ENCODE measurements at places on chromosomes 2 and 18.

DNA sequence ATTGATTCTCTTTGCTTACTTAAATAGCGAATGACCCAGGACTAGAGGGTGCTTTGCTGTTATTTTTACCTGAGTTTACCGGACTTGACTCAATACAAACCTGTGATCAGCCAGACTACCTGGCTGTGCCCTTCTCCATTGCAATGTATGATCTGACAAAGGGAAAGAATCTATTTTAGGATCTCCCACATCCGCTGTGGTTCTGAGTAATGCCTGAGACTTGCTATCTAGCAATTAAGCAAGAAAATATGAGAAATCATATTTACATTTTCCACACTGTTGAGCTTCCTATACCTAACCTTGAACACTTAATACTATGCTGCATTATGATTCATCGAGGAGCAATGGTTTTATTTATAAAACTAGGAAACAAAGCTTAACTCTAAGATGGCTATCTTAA is 215.2 kb downstream of the RAD51AP2 start:
- DNase-seq = no peak

GRCh38 chr2:192162392-192163042 is 32.2 kb downstream of the TMEFF2 start:
- peak; percentile 41 for DNase-seq

GRCh38 chr2:189297446-189297845 is 117.9 kb upstream of the COL5A2 start:
- DNase-seq = peak; percentile 62

DNA sequence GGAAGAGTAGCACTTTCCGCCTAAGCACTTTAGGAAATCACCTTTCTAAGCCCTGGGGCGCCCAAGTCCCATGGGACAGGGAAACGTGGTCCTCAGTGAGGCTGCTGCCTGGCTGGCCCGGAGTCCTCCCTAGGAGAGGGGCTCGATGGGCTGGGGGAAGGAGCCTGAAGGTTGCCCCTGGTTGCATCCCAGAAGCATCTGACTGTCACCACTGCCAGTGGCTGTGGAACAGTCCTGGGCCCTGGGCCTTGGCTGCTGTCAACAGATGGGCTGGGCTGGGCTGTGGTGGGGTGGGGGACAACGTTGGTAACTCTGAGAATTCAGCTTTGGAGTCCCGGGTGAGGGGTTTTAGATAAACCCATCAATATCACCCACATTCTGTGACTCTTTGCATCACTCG is 22.5 kb downstream of the ASB1 start:
- no peak for DNase-seq

DNA sequence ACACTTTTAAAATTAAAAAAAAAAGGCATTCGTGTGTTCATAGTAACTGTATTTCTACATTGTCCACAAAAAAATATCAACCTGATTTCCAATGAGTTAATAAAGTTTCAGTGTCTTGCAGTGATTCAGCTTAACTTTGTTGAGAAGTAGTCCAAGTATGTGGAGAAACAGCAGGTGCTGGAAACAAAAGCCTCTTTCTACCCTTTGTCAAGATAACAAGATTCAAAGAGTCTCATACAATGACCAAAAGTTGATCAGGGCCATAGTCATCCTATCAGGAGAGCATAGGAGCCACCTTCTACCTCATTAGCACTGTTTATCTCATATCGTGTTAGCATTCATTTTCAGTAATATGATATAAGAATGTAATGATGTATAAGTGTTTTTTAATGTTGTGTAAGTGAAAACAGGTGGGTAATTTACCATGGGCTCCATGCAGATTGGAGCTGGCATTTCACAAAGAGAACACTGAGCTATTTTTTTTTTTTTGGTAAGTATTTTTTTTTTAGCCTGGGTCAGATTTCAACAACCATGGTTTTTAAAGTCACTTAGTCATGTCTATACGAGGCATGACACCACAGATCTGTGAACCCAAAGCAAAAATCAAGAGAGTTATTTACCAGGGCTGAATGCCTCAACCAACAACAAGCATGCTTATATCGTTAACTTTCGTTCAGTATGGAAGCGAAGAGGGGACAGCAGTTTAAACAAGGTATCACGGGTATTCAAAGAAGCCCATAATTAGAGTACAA is 165.0 kb upstream of the ZNF521 start:
- no peak for DNase-seq

DNA sequence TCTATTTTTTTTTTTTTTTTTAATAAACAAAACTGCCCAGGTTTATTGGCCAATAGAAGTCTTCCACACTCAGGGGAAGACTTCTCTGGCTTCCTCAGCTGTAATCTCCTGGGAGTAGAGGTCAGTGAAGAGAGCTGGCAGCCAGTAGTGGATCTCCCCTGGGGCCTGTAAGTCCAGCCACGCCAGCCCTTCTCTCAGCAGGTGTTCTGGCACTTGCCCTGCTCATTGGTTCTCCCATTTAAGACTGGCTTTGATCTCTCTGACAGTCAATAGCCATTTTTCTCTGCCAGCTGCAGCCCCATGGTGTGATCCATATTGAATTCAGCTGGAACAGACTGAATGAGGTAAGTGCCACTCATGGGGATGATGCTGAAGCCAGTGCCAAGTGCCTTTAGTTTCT is 170.6 kb upstream of the SPHKAP start:
- DNase-seq = no peak

GRCh38 chr2:233513953-233514655 is 52.5 kb downstream of the USP40 start:
- no peak for DNase-seq

- DNase-seq = no peak
Observed at GRCh38 chr2:103959174-103960128, 894.5 kb upstream of the POU3F3 start.

GRCh38 chr2:238700117-238700457 is 147.8 kb upstream of the TWIST2 start:
- DNase-seq = no peak

GRCh38 chr18:42891705-42892104 is 223.8 kb downstream of the RIT2 start:
- no peak for DNase-seq

GRCh38 chr2:200172944-200173581 is 133.4 kb upstream of the SPATS2L start:
- DNase-seq = peak; percentile 77

- DNase-seq = no peak
Observed at GRCh38 chr2:70471129-70471528, 82.5 kb downstream of the TGFA start.

- no peak for DNase-seq
Observed at GRCh38 chr2:240990726-240991377, 7.6 kb upstream of the SNED1 start.

DNA sequence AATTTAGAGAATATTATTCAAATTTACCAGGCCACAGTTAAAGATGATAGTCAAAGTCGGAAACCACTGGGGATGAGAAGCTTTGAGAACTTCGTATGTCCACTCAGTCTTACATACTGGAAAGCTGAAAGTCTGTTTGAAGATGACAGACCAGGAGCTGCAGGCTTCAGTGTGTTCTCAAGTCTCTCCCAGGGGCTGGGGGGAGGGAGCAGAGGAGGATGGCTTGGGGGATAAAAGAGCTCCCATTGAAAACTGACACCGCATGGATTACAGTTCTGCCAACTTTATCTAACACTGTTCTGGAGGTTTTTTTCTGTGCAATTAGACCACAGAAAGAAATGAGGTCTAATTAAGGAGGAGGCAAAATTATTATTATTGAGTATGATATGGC is 170.5 kb upstream of the ALKAL2 start:
- no peak for DNase-seq

DNA sequence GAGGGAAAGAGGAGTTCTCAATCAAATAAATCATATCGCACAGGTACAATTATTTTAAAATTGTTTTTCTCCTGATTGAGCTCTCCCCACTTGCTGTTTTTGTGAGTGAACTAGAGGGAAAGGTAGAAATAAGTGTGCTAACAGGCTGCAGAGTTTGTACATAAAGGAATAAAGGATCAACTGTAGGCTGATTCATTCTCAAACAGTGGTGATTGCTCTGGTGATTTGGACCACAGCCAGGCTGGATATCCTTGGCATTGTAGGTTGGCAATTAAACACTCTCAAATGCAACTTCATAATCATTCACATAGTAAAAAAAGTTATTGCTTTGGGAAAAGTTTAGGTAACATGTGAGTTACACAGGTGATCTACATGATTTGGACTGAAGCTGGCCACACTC is 29.8 kb downstream of the LRP1B start:
- DNase-seq = no peak

DNA sequence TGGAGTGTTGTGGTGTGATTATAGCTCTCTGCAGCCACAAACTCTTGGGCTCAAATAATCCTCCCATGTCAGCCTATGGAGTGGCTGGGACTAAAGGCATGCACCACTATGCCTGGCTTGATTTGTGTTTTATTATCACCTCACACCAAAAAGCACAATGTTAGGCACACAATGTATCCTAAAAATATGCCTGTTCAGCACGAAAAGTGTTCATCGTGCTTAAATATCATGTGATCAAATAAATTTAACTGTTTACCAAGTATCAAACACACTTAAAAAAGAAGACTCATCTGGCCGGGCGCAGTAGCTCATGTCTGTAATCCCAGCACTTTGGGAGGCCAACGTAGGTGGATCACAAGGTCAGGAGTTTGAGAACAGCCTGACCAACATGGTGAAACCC is 5.6 kb downstream of the CCT4 start:
- no peak for DNase-seq

GRCh38 chr18:63603355-63603754 is 16.2 kb downstream of the SERPINB13 start:
- no peak for DNase-seq

DNA sequence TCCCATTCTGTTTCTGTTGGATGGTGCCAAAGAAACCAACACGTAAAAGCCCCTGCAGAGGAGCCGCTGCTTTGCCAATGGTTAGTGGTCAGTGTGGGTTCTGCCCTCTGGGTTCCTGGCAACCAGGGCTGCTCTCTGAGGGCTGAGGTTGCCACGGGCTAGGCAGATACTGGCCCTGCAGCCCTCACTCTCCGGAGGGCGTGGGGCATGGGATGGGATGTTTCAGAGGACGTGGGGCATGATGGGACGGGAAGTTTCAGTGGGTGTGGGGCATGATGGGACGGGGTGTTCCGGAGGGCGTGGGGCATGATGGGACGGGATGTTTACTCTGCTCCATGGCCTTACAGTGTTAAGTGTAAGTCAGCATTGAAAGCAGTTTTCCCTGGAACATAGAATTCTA is 34.2 kb downstream of the ADI1 start:
- no peak for DNase-seq

GRCh38 chr2:156704617-156705016 is 268.4 kb downstream of the GPD2 start:
- DNase-seq = no peak

GRCh38 chr2:12402440-12403139 is 314.1 kb upstream of the TRIB2 start:
- no peak for DNase-seq

DNA sequence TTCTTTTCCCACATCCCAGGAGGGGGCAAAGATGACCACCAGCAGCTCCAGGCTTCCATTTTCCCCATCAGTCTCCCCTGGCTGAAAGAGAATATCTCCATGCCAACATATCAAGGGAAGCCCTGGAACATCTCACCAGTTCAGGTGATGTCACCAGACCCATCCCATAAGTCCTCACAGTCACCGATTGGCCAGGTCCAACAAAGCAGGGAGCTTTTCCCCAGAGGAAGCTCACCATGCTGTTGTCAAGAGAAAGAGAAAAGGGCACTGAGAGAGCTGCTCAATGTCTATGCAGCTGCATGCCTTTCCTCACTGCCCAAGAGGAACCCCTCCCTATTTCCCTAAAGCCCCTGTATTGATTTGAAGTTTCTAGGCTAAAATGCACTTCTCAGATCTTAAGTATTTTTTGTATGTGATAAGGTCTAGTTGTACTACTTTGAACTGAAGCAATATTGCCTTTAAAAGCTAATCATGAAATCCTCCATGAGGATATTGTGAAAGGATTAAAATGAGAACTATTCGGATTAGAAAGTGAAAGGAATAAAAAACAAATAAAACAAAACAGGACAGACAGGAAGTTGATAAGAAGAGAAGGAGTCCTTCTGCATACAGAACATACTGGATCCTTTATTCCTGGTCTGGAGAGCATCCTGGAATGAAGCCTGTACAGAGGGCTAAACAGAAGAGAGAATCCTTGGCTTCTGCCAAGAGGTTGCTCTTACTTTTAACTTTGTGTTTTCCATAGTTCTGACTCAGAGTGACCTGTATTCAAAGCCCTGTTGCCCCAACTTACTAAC is 45.2 kb upstream of the CTIF start:
- no peak for DNase-seq

DNA sequence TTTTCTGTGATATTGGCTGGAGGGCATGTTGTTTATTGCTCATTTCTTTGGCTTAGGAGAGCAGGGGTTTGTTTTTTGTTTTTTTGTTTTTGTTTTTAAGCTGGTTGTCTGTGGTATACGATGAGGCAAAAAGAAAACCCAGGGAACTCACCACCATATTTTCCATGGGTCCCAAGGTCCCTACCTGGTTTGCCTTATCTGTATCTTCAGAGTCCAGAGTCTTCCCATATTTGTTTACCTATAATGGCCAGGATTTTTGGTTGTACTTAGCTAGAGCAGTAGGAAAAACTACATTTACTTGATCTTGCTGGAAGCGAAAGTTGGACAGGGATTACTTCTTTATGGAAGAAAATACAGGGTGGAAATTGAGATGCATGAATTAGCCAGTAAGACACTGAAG is 9.5 kb downstream of the LCLAT1 start:
- DNase-seq = no peak

DNA sequence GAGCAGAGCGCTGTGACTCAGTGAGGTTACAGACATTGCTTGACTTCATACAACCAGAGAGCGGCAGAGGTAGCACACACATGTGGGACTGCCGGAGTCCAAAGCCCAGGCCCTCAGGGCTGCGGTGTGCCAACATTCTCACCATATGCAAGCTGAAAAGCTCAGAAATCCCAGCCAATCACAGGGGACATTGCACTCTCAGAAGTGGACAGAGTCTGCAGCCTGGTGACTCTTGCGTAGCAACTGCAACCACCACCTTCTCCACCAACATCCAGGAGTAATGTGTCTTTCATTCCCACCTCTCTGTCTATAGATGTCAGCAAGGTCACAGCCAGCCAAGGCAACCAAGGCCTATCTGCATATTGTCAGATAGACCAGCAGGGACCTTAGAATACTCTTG is 158.1 kb downstream of the TTC32 start:
- DNase-seq = no peak

DNA sequence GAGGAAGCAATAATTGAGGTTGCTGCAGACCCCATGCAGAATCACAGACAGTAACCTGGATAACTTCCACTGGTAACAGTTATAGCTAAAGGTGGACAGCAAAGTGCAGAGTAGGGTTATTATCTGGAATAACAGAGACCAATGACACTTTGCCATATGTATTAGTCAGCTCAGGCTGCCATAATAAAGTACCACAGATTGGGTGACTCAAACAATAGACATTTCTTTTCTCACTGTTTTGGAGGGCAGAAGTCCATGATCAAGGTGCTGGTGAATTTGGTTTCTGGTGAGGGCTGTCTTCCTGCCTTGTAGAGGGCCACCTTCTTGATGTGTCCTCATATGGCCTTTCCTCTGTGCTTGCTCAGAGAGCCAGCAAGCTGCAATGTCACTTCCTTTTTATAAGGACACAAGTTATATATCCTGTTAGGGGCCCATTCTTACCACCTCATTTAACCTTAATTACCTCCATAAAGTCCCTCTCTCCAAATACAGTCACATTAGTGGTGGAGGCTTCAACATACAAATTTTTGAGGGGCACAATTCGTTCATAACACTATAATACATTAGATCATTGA is 191.0 kb upstream of the LRP1B start:
- DNase-seq = no peak

Data from AG09309 (cell line).